ENCODE measurements at places on chromosomes 6 and 20.
A peak's percentile ranks its signal among the peaks of the same experiment; 100 is the strongest.

DNA sequence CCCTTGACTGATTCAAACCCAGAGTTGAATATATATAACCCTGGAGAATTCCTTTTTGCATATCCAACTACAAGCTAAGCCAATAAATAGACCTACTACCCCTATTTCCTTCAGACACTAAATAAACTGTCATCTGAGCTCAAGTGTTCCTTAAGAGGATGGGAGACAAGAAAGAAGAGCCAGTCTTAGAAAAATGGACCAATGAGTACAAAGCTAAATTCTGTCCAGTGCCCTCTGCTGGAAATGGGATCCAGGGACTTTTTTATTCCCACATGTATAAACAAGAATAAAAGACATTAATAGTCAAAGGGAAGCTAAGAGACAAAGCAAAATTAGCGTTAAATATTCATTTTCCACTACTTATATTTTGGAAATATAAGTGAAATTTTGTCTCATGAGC is 4.8 kb downstream of the PPP1R10 start:
- DNase-seq = no peak

- DNase-seq = no peak
Measured at GRCh38 chr20:17678295-17678694, 3.7 kb downstream of the RRBP1 start.

GRCh38 chr6:128914051-128914450 is 31.1 kb downstream of the LAMA2 start:
- DNase-seq = no peak

DNA sequence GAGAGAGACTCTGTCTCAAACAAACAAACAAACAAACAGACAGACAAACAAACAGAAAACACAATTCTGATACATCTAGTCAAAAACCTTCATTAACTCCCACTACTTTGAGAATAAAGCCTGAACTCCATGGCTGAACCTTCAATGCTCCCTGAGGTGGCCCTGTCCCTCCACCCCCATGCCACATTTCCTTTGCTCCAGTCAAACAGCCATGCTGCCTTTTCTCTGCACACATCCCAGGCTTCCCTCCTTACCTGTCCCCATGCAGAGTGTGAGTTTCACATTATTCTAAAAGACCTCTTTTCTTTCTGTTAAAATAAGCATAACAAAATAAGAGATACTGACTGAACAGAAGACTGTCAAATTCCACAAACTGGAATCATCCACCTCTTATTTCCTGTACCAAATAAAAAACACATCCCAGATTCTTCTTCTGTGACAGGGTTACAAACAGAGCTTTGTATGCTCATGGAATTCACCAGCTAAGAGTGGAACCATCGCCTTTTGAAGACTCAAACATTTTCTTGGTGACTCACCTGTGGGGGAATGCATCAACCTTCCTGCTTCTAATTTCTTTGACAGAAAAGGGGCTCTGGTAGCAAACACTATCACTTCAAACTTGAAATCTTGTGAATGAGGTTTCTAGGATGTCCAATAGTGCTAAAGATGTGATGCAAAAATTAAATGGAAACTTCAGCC is 71.0 kb upstream of the SLC22A16 start:
- DNase-seq = no peak

- no peak for DNase-seq
Measured at GRCh38 chr6:88008831-88009231, 38.8 kb upstream of the SPACA1 start.

DNA sequence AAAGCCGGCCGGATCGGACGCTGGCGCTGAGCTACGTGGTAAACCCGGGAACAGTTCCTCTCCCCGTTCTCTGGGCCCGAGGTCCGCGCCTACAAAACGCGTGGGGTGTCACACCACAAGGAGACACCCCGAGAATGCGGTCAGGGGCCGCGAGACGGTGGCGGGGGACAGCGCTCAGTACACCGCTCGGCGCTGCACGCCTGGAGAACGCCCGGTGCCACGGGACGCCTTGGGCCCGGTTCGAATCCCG is 670 bp downstream of the NCOA5 start:
- no peak for DNase-seq

DNA sequence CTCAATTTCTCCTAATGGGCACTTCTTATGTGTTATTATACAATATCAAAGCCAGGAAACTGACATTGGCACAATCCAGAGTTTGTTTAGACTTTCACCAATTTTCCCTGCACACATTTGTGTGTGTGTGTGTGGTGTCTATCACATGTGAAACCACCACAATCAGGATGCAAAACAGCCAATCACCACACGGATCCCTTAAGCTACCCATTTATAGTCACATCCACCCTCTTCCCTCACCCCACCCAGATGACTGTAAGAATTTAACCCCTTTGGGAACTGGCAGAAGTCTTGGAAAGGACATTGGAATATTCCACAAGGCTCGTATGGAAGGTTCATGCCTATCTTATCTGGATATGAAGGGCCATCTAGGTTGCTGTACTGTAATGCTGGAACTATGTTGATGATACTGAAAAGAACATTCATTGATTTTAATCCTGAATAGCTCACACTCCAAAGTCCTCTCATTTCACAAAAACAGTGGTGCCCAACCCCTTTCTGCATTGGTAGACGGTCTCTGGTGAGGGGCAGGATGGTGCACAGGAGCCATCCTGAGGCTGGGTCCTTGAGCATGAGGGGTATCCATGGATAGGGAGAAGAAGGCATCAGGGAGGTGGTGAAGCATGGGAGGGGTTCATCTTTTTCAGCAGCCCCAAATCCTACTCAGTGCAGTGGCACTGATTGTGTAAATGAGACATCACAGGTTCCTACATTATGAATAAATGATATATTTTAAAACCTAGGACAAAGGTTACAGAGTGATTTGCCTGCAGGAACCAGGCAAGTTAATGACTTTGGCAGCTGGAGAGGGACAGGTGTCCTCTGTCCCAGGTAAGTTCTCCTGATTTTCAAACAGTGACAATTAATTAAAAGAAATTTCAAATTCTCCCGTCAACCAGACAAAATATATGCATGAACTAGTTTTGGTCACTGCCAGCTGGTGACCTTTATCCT is 12.1 kb upstream of the CTCFL start:
- no peak for DNase-seq

DNA sequence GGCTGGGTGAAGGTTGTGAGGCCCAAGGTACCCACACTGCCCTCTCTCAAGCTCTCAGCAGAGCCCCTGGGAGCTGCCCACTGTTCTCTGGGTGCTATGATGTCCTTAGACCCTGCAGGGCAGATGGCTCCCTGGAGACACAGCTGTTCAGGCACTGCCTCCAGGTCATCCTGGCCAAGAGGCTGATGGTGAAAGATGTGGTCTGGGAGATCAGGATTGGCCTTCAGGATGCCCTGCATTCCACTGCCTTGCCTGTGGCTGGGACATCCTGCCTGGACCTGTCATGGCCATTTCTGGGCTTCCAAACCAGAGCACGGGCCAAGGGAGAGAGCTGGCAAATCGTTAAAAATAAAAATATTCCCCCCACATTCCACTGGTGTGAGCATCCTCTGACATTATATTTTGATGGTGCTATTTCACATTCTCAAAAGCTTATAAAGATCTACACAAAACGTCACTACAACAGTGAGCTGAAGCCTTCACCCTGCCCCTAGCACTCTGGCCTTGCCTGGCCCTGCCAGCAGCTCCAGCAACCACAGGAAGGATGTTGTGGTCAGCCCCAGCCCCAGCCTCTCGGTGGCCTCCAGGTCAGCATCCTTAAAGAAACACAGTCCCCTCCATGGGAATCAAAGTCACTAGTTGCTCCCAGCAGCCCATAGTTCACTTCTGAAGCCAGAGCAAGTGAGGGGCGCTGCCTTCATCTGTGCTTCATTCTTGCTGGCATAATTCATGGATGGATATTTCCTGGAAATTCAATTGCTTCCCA is 13.5 kb upstream of the KCNK16 start:
- DNase-seq = no peak

DNA sequence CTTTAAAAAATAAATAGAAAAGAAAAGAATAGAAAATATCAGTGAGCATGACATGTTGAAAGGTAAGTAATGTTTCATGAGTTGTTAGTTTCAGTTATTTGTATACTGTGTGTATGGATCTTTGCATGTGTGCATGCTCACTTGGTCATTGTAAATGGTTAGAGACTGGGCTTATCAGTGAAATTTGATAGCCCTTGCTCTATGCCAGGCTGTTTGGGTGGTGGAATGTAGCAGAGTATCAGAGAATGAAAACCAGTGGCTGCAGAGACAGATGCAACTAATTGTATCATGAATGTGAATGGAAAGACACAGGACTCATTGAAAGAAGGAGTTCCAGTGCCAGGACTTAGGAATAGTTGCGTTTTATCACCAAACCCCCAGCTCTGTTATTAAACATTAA is 4.2 kb downstream of the GSTA2 start:
- no peak for DNase-seq

DNA sequence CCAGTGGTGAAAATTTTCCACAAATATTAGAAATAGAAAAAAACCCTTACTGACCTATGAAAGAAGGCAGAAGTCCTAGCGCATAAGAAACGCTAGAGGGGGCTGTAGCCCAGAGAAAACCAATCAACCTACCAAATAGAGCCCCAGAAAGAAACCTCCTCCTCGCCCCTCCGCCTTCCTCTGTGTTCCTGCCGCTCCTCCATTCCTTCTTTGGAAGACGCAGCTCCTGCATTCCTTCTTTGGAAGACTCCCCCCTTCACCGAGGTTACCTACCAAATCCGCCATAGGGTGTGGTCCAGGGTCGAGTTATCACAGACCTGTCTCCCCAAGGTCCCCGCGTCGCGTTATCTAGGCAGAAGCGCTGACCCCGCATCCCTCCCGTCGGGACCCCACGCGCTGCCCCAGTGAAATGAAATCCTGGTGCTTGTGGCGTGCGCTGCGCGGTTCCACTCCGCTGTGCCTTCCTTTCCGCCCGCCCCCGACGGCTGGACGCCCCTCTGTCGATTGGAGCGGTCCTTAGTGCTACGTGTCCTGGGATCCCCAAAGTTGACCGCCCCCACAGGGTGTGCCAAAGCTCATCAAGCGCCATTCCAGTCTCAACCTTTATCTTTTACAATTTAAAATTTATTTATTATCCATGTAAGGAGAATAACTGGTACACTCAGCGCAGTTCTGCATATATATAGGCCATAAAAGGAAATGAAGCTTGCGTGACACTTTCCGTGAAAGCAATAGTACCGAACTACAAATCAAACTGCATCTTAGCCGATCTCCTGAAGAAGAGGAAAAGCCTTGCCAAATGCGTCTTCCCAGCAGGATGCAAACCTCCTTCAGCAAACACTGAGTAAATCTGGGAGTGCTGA is 13.0 kb downstream of the RPP21 start:
- DNase-seq = peak; percentile 80

GRCh38 chr6:112189494-112189893 is 64.9 kb downstream of the LAMA4 start:
- no peak for DNase-seq

DNA sequence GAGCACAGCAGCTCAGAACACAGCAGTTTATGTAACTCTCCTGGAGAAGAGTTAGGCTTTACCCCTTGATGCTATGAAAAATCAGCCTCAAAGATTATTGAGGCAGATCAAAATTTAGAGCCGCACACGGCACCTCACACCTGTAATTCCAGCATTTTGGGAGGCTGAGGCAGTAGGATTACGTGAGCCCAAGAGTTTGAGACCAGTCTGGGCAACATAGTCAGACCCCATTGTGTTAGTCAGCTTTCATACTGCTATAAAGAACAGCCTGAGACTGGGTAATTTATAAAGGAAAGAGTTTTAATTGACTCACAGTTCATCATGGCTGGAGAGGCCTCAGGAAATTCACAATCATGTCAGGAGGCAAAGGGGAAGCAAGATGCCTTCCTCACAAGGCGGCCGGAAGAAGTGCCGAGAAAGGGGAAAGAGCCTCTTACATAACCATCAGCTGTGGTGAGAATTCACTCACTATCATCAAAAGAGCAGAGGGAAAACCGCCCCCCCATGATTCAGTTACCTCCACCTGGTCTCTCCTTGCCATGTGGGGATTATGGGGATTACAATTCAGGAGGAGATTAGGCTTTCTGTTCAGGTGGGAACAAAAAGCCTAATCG is 87.7 kb downstream of the SGK1 start:
- peak; percentile 33 for DNase-seq

DNA sequence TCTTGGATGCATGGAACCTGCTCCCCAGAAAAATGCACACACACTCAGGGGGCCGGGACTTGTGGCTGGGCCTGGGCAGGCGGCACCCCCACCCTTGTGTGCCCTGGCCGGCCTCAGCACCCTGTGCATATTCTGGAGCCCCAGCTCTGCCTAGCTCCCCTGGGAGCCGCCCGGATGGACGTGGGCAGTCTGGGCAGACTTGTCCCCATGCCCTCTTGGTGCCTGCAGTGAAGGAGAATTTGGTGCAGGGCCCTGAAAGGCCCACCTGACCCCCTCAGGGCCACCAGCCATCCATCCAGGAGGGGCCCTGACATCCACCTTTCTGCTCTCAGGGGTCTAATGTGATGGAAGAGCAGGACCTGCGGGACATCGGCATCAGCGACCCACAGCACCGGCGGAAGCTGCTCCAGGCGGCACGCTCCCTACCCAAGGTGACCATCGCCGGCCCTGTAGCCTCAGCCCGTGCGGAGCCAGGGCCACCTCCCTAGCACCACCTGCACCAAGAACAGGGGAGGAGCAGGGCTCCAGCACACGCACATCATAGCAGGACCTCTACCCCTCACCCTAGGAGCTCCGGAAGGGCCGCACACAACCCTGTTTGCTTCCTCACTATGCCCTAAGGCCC is 62.8 kb downstream of the TCP11 start:
- DNase-seq = no peak

DNA sequence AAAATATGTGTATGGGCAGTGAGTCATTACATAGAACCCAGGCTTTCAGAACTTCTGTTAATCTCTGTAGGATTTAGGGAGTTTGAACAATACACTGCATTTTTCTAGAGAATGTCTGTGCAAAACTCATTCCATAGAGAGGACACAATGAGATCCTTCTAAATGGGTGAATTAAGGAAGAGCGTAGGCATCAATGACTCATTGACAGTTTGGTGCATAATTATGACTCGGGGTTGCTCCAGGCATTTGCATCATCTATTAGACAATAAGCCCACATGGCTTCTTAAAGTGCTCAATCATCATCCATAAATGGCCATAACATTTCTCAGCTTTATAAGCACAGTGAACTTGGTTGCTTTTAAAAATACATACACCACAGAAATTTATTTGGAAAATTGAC is 625.5 kb downstream of the CDH26 start:
- no peak for DNase-seq

Data from D341Med (cell line).